ENCODE measurements at places on chromosomes 5 and 9.

DNA sequence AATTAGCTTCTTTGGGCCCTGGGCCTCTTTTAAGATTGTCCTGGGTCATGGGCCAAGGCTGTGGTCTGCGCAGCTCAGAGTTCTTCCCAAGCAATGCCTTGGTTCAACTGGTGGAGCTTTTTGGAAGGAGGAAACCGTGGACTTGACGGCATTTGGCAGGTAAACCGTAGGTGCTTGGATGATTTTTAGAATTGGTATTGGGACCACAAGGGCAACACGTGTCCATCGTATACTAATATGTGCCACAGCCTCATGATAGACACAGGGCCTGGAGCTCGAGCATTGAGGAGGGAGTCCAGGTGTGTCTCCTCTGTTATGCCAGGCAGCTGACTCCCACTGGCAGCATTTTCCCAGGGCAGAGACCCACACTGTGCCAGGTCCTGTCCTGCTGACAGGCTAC is 120.9 kb upstream of the PITX1 start:
- DNase-seq, result no peak

DNA sequence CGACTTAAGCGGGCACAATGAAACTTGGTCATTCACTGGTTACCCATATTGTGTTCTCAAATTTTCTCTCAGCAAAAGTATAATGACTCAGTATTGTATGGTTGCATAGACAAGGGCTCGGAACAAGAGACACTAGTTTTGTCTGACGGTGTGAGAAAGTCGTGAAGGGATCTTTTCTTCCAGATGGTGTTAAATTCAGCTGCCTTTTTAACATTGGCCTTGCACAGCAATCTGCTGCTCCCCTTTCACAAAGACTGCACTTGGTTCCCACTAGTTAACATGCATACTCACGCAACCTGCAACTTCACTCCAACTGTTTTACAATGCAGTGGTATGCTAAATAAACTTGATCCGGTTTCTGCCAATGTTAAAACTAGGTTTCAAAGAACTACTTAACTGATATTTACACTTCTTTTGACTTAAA is 219.2 kb downstream of the MEF2C start:
- DNase-seq, result no peak

DNA sequence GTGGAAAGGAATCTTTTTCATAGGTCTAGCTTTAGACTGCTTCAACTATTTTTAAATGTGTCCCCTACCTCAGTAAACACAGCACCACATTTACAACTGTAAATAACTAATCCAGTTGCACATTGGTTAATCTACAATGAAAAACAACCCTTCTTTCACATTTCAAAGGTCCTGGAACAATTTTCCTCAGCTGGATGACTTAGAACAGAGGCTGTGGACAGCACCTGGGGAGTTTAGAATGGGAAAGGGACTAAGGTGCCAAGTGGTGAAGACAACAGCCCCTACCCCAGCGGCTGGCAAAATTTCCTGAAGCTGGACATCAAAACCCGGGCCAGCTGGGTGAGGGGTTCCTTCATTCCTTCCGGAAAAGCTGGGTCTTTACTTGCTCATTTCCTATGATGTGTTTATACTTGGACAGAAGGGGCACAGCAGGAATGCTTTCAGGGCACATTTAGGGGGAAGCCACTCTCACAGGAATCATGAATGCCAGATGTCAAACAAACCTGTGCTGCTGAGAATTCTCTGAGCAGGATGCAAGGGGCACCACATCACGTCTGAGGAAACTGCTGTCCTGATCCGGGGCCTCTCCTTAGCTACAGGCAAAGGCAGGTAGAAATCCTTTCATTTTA is 158.3 kb downstream of the NR2F1-AS1 start:
- DNase-seq, result no peak

DNA sequence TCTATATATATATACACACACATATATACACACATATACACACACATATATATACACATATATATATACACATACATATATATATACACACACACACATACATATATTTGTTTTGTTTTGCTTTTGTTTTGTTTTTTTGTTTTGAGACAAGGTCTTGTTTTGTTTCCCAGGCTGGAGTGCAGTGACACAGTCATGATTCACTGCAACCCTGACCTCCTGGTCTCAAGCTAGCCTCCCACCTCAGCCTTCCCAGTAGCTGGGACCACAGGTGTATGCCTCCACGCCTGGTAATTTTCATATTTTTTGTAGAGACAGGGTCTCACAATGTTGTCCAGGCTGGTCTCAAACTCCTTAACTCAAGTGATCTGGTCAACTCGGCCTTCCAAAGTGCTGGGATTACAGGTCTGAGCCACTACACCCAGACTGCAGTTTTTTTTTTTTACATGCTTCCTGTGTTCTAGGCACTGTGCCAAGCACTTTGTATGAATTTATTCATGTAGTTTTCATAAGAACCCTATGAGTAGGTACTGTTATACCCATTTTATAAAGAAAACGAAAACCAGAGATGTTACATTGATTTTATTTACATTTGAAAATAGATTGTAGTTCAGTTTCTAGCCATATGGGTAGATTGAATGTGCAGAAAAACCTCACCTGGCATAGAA is 120.7 kb downstream of the PBX3 start:
- DNase-seq, result no peak

DNA sequence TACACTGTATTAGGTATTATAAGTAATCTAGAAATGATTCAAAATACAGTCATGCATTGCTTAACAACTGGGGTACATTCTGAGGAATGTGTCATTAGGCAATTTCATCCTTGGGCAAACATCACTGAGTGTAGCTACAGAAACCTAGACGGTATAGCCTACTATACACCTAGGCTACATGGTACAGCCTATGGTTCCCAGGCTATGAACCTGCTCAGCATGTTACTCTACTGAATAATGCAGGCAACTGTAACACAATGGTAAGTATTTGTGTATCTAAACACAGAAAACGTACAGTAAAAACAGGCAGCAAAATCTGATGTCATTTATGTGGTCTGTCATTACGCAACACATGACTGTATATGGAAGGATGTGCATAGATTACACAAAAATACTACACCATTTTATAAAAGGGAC is 96.8 kb downstream of the RAPGEF6 start:
- no peak for DNase-seq

GRCh38 chr9:2681981-2682380 is 35.3 kb upstream of the KCNV2 start:
- no peak for DNase-seq

DNA sequence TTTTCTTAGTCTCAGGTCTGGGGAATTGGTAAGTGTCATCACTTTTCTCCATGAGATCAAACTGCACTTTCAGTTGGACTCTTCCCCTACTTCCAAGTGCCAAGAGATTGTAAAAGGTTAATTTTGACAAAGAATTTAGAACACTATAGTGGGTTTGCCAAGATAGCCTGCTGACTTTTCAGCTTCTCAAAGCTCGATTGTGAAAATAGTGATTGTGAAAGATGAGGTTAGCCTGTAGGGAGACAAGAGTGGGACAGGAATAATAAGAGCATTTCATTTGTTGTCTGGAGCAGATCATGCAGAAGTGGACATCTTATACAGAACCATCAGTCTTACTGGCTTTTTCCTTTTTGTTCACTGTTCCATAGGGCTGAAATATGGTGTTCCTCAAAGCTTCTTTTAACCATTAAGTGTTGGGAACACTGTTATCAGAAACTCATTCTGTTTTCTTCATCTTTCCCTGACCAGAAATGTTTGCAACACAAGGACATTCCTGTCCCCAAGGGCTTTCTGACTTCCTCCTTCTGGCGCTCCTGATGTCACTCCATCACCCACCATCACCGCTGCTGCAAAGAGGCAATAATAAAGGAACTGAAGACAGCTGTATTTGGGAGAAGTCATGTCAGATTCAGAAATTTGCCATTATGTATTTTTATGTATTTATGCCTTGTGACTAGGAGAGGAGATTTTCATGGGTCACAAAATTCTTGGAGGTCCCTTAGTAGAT is 11.6 kb upstream of the SPTAN1 start:
- no peak for DNase-seq

Measured in GM20000 (cell line).